T-cell (primary cell): ENCODE measurements at places on chromosomes 12 and 14.

GRCh38 chr12:23669691-23670090 is 279.8 kb downstream of the SOX5 start:
- no peak overlapping the region for H3K4me3 ChIP-seq
- H3K27ac ChIP-seq, result no peak overlapping the region
- DNase-seq, result no peak
- no peaks in the 10 kb centered on the region for H3K27me3 ChIP-seq
- no peaks in the 10 kb centered on the region for H3K4me1 ChIP-seq
- H3K36me3 ChIP-seq, result no peaks in the 10 kb centered on the region

DNA sequence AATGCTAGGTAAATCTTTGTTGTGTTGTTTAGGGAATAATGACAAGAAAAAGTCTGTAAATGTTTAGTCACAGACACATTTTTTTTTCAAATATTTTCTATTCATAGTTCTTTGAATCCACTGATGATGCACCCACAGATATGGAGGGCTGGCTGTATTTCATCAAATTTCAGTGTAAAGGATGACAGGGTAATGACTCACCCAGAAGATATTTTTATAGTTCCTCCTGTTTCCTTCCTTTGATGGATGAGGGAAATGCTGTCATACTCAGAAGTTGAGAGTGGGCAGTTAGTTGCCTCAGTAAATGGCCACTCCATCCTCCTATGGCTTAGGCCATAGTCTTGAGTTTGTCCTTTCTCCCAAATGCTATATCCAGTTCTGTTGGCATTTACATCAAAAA is 76.9 kb upstream of the REP15 start:
- H3K27me3 ChIP-seq, result peaks cover 2% of the 10 kb centered on the region
- no peak overlapping the region for H3K4me3 ChIP-seq
- no peak for DNase-seq
- no peaks in the 10 kb centered on the region for H3K4me1 ChIP-seq

DNA sequence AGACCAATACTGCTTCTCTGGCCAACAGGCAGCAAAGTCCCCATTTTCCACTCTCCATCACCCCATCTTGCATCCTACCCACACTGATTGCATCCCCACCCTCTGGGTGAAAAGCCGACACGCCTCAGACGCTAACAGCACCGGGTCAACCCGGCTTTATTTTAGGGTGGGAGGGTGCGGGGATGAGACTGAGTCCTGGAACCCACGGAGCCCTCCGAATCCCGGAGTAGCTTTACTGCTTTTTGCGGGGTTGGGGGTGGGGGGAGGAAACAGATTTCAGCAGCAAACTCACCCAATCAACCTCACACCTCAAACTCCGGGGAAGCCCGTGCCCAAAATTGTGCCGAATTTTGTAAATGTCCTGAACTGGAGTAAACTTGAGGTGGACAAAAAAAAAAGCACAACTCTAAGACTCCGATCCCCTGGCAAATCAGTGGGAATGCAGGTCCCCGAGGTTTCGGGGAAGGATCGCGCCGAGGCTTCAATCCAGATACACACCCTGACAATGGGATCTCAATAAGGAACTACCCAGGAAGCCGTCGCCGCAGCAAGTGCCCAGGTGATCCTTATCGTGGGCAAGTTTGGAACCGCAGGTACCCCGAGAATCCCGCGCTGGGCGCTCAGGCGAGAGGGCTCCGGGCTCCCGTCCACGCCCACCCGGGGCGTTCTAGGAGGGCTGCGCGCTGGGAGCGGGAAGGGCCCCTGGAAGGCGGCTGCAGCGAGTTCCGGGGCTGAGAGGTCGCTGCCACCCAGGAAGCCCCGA is 1.1 kb downstream of the GCH1 start:
- H3K27me3 ChIP-seq, result no peaks in the 10 kb centered on the region
- H3K36me3 ChIP-seq, result peaks cover 3% of the 10 kb centered on the region
- H3K4me1 ChIP-seq, result peaks cover 29% of the 10 kb centered on the region
- peak overlapping the region; percentile 94 for H3K4me3 ChIP-seq

GRCh38 chr12:32033406-32033805 is 73.2 kb upstream of the BICD1 start:
- DNase-seq, result no peak
- H3K27ac ChIP-seq, result no peak overlapping the region
- no peaks in the 10 kb centered on the region for H3K27me3 ChIP-seq
- no peaks in the 10 kb centered on the region for H3K36me3 ChIP-seq
- no peak overlapping the region for H3K4me3 ChIP-seq
- no peaks in the 10 kb centered on the region for H3K4me1 ChIP-seq
